ENCODE measurements at places on chromosomes 1 and 21. TPM values are rescaled to one million over a fixed set of nuclear protein-coding genes. Genes with fewer than 3 reads are reported as not detected.

The DMRTA2 gene
- not detected for total RNA-seq

GRCh38 chr1:97056386-97056785 lies 334.8 kb downstream of the PTBP2 start:
- DNase-seq, result no peak

- DNase-seq, result no peak
Measured at GRCh38 chr21:41302976-41303375, 13.6 kb upstream of the FAM3B start.

DNA sequence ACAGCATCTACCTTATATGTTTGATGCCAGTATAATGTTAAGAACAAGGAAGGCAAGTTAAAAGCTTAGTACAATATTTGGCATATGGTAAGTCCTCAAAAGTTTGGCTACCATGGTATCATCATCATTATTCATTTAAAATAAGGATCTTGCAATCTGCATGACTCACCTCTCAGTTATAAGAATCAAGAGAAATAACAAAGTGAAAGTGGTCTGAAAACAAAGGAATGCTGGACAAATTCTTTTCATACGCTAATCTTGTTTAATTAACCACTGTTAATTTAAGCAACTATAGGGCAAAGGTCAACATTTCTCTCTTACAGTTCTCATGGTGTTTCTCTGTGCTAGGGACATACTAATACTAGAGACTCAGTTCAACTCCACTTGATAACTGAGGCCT lies 13.0 kb upstream of the CLDN19 start:
- DNase-seq, result no peak

Data from endothelial cell of umbilical vein (primary cell).